ENCODE measurements at places on chromosomes 3 and 15. TPM values are rescaled to one million over a fixed set of nuclear protein-coding genes. Genes with fewer than 3 reads are reported as not detected.

DNA sequence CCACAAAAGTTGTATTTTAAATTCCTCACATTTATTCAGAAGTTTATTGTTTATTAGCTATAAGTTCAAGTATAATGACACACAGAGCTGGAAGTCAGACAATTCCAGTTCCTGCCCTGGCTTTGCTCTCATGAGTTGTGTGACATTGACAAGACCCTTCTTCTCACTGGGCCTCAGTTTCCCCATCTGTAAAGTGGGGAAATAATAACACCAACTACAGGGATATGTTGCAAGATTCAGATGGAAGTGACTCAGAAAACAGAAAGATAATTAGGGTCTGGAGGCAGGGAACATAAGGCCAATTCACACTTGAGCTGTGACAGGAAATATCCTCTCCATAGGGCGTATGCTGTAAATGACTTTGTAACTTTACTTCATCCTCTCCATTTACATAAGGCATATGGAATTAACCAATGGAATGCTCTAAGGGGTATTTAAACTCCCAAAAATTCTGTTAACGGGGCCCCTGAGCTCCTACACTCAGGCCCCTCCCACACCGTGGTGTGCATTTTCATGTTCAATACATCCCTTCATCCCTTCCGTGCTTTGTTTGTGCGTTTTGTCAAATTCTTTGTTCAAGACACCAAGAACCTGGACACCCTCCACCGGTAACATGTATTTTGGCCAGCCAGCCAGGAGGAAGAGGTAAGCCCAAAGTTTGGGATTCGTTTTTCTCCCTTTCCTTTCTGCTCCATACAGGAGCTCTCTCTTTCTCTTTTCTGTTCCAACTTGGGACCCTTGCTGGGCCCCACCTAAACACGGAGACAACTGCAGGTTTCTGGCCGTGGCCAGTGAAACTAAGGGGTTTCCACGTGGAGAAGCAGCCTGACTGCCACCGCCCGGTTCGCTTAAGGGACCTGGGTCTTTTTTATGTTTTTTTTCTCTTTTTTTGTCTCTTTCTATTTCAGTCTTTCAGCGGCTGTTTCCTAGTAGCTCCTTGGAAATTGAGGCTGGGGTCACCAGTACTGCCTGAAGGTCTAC, 16.9 kb downstream of the CYP11A1 start:
- no peak overlapping the region for H3K27ac ChIP-seq
- H3K4me3 ChIP-seq, result no peak overlapping the region
- peaks cover 8% of the 10 kb centered on the region for H3K4me1 ChIP-seq
- DNase-seq, result no peak
- H3K36me3 ChIP-seq, result peaks cover 19% of the 10 kb centered on the region
- no peaks in the 10 kb centered on the region for H3K27me3 ChIP-seq

DNA sequence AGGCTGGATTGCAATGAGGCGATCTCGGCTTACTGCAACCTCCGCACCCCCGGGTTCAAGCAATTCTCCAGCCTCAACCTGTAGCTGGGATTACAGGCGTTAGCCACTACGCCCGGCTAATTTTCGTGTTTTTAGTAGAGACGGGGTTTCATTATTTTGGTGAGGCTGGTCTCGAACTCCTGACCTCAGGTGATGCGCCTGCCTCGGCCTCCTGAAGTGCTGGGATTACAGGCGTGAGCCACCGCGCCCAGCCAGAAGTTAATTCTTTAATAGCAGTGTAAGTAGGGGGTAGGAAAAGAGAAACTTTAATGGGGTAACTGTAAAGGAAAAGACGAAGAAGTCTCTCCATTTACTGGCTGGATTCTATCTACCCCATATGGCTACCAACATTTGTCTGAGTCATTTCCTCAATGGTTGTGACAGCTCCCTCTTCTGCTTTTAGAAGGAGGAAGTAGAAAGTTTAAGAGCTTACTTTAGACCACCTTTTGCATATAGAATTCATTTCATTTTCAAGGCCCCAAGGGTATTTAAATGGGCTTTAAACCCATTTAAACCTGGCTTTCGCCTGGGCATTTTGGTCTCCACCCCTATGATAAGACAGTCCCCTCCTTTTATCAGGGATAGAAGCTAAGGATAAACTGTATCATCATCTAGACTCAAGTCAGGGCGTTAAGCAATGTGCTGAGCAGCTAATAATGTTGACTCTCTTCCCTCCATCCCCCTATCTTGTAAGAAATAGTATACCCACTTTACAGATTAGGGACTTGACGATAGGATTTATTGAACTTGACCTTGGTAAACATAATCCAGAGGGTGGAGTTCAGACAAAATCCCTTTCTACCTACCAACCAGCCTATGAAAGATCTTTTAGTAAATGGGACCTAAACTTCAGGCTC, 1.1 kb upstream of the CDV3 start:
- peak overlapping the region; percentile 70 for H3K4me3 ChIP-seq
- no peaks in the 10 kb centered on the region for H3K4me1 ChIP-seq
- no peaks in the 10 kb centered on the region for H3K27me3 ChIP-seq
- DNase-seq, result no peak

SCN11A gene
- 0.17 TPM for total RNA-seq

DNA sequence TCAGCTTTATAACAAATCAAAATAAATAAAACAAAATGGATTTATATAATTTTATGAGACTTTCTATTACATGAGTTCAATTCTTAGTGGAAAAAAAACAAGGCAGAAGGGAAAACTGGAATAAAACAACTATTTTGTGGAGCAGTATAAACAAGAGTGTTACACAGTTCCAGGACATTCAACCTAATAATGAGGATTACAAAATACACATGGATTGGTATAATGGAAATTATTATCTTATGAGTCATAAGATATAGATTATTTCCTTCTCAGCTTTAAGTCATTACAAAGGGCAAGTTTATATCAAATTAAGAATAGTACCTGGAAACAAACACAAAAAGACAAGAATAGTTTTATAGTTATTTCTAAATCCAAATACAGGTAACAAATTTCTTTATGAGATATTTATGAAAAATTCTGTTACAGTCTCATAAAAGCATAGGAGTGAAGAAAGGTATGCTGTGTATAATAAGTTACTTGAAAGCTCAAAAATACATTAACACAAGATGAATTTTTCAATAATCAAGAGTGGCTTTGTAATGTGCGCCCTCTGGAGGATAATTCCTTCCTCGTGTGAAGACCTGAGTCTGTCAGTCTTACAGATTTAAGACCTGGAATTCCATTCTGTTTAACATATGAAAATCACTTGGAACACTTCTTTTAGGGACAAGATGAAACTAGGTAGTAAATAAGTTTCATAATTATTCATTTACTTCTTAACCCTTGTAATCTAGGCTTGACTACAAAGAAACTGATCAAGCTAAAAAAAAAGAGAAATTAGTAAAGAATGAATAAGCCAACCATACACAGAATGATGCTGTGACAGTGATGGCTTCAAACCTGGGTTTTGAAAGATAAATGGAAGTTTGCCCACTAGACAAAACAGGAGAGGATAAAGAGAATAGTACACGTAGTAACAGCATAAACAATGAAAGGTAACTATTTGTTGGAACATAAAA, 9.5 kb downstream of the COPS2 start:
- no peaks in the 10 kb centered on the region for H3K4me1 ChIP-seq
- no peak for DNase-seq
- H3K4me3 ChIP-seq, result no peak overlapping the region
- peaks cover 16% of the 10 kb centered on the region for H3K36me3 ChIP-seq

GRCh38 chr3:193214445-193214844, 26.6 kb upstream of the PLAAT1 start:
- no peaks in the 10 kb centered on the region for H3K4me1 ChIP-seq
- no peaks in the 10 kb centered on the region for H3K27me3 ChIP-seq
- H3K36me3 ChIP-seq, result no peaks in the 10 kb centered on the region
- no peak for DNase-seq
- no peak overlapping the region for H3K27ac ChIP-seq
- no peak overlapping the region for H3K4me3 ChIP-seq

Measured in H9 (cell line).